Airway epithelial cell (primary cell): ENCODE measurements at places on chromosomes 16 and 17. TPM values are rescaled to one million over a fixed set of nuclear protein-coding genes. Genes with fewer than 3 reads are reported as not detected.

Gene TEN1
- 13.0 and 20.4 TPM in 2 replicates for total RNA-seq

Gene KRT33B
- not detected in 2 replicates for total RNA-seq

Gene PRR35
- not detected in 2 replicates for total RNA-seq

Gene TNP2
- not detected in 2 replicates for total RNA-seq

Gene OR4D1
- total RNA-seq, result not detected in 2 replicates

Gene ZACN
- not detected in 2 replicates for total RNA-seq

Gene TMEM114
- not detected in 2 replicates for total RNA-seq

Gene IL17C
- not detected in 2 replicates for total RNA-seq

Gene CCL4
- not detected in 2 replicates for total RNA-seq
